Hematopoietic multipotent progenitor cell treated with erythropoietin and hydrocortisone succinate and interleukin-3 and kit ligand, for 6 days (in vitro differentiated cells): ENCODE measurements at places on chromosomes 1 and 21.

- DNase-seq = no peak
These were observed 44.9 kb downstream of the PARP1 start for GRCh38 chr1:226362891-226363447.

DNA sequence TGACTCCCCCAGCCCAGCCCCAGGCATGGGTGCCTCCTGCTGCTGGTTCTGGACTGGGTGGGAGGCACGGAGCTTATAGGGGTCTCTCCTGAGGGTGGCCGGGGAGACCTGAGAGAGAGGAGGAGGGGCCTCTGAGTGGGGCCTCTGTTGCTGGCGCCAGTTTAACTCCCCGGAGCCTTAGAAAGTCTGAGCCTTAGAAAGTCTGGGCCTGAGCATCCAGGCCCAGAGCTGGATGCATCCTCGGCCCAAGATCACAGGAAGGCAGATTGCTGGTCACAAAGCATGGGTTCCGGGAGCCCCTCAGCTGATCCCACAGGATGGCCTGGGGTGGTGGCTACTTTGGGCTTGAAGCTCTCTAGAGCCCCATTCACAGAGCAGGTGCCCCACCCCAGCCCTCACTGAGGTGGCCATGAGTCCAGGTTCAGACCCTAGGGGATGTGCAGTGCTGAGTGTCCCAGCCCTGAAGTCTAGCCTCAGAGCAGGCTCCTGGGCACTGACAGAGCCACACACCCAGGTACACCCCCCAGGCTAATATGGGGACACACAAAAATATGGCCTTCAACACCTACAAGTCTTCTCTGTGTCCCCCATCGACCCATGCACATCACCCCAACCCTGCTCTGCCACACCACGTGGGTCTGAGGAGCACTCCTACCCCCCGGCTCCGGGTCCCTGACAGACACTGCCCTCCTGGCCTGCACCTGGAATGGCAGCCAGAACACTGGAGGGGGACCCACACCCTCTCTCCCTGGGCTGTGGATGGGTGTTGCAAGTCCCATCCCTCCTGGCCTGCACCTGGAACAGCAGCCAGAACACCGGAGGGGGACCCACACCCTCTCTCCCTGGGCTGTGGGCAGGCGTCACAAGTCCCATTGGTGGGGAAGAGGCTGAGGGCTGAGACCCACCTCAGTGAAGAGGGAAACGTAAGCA lies 9.7 kb downstream of the PLA2G2F start:
- no peak for DNase-seq

- no peak for DNase-seq
These were observed 157.4 kb upstream of the L1TD1 start for GRCh38 chr1:62037274-62037673.

DNA sequence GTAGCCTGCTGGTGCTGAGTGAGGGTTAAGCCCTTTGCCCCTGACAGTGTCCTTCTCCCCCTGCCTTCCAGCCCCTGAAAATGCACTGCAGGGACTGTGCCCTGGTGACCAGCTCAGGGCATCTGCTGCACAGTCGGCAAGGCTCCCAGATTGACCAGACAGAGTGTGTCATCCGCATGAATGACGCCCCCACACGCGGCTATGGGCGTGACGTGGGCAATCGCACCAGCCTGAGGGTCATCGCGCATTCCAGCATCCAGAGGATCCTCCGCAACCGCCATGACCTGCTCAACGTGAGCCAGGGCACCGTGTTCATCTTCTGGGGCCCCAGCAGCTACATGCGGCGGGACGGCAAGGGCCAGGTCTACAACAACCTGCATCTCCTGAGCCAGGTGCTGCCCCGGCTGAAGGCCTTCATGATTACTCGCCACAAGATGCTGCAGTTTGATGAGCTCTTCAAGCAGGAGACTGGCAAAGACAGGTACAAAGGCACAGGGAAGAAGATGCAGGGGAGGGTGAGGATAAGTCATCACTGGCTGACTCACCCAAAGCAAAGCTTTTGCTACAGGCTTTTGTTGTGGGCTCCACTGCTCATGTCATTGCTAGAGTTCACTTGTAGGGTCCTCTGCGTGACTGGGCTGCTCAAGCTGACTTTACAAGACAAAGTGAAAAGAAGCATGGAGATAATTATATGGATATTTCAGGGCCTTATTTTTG lies 174.9 kb downstream of the PIGK start:
- DNase-seq = no peak
